ENCODE measurements at places on chromosomes 16 and 17. TPM values are rescaled to one million over a fixed set of nuclear protein-coding genes. Genes with fewer than 3 reads are reported as not detected.
A peak's percentile ranks its signal among the peaks of the same experiment; 100 is the strongest.

EXOC7 gene
- 39.0 TPM for total RNA-seq

DNA sequence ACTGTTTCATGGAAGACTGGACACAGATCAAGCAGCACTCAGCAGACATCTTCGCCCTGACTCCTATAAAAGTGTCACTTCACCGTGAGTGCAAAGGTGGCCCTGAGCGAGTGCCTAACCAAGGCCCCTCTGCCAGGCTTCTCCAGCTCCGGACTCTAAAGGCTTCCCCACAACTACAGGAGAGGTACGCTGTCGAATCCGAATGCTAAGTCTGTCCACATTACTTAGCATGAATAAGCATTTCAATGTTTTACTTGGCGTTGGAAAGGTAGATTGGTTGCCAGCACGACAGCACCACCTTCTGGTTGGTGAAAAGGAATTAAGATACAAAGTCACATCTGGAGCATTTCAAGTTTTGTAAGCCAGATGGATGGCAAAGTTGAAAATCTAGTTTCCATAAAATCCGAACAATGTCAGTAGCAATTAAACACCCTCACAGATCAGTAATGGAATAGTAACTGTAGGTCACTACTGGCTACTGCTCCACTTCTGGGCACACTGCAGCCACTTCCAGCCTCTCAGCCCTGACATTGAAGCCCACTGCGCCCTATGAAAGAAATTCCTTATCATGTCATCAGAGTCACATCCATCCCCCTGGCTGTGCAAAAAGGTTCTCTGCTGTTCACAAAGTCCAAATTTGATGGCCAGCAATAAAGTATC is 100.9 kb downstream of the PARN start:
- peak; percentile 85 for DNase-seq

DNA sequence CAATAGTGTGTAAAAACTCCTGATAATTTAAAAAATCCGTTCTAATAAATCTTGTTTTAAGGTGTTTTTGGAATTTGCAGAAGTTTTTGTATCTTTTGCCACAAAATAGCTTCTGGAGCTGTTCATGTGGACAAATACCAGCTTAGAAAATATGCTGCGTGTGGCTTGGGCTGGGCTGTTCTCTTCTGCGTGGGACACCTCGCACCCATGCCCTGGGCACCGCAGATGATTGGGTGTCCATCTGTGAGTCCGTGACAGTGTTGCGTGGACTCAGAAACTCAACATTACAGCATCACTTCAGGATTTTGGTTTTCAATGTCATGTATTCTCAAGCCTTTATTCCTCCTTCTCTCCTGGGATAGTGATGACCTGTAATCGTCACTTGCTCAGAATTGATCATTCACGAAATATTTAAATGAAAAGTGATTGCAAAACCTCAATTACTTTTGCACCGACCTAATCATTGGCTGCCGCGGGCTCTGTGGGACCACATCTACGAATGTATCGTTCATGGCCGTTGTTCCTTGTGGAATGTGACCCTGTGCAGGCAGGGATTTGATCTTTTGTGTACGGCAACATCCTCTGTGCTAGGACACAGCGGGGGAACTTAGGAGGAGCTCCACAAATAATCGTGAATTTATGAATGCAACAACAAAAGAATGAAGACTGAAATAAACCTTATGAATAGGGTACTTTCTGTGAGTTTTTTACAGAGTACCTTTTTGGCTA is 210.3 kb upstream of the FOXF1 start:
- DNase-seq, result no peak

GRCh38 chr17:51912939-51913338 is 245.6 kb downstream of the CA10 start:
- DNase-seq, result no peak

All from M059J (cell line).